ENCODE measurements at places on chromosomes 11 and 22.

DNA sequence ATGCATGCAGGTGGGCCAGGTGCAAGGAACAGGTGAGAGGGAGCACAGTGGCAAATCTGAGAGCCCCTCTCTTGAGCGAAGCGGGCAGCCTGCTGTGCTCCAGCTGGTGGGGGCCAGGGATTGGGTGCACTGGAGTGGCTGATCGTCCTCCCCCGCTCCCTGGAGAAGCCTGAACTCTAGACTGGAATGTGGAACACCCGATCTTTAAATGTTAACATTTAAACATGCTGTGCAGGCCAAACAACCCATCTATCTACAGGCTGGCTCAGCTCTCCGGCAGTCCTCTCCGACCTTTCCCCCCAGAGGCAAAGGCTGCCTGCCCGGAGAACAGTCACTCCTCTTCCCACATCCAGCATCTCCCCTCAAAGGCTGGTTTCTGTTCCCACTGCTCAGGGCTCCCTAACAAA is 5.1 kb downstream of the MRGPRF start:
- DNase-seq: no peak

GRCh38 chr22:29750559-29751538 is 16.0 kb downstream of the ZMAT5 start:
- DNase-seq: no peak

- no peak for DNase-seq
These were observed 580.5 kb upstream of the CCDC90B start for GRCh38 chr11:83866655-83867054.

DNA sequence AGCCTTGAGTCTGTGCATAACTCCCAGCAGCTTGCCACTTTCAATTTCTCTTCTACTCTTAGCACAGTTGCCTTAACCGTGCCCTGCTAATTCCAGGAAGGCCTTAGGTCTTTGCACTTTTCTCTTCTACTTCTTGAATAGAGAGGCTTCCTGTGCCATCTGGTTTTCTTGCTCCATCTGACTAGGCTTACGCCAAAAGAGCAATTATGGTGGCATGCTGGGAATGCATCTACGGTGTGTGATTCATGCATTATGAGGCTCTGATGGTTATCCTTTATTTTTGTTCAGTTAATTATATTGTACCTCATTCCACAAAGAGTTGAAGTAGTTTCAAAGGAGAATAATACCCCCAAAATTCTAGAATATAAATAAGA is 29.4 kb downstream of the SIK2 start:
- DNase-seq: no peak

DNA sequence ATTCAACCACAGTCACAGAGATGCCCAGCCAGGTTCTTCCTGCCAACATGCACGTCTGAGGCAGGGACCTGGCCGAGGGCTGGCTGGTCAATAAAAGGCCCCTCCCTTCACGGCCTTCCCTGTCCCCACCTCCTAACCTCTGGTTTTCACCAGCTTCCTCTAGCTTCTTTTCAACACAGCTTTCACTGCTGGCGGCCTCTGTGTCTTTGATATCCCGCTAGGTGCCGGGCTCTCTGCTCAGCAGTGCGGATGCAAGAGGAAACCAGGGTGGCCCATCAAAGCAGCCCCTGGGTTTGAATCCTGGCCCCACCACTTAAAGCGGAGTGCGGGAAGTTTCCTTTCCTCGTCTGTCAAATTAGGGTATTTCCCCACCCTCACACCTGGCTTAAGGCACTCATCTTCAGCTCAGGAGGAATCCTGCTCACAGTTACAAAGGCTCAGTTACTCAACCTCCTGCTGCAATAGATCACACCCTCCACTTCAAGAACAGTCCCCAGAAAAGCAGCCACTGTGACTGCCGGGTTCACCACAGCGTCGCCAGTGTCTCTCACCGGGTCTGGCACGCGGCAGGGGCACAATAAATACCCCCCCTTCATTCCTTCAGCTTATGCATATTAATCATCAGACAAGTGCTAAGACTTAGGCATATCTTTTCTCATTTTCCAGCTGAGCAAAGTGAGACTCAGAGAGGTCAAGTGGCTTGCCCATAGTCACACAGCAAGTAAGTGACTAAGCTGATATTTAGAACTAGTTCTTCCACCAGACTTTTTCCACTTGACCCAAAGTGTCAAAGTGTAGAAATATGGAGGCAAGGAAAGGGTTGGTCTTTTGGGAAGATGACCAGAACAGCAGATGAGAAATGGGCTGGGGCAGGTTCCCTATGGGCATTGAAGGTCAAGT is 45.7 kb downstream of the TXN2 start:
- DNase-seq: no peak

Measured in lower leg skin (tissue), 4 donors.